ENCODE measurements at places on chromosomes 16 and 17.
A peak's percentile ranks its signal among the peaks of the same experiment; 100 is the strongest.

GRCh38 chr16:58513874-58514273, 1.4 kb upstream of the SETD6 start:
- DNase-seq = no peak

GRCh38 chr16:2815299-2815771, 1.7 kb upstream of the PRSS21 start:
- no peak for DNase-seq

- DNase-seq = no peak
Observed at GRCh38 chr17:10683853-10684252, 13.5 kb downstream of the SCO1 start.

- no peak for DNase-seq
Observed at GRCh38 chr16:5605404-5605803, 507.8 kb upstream of the EEF2KMT start.

DNA sequence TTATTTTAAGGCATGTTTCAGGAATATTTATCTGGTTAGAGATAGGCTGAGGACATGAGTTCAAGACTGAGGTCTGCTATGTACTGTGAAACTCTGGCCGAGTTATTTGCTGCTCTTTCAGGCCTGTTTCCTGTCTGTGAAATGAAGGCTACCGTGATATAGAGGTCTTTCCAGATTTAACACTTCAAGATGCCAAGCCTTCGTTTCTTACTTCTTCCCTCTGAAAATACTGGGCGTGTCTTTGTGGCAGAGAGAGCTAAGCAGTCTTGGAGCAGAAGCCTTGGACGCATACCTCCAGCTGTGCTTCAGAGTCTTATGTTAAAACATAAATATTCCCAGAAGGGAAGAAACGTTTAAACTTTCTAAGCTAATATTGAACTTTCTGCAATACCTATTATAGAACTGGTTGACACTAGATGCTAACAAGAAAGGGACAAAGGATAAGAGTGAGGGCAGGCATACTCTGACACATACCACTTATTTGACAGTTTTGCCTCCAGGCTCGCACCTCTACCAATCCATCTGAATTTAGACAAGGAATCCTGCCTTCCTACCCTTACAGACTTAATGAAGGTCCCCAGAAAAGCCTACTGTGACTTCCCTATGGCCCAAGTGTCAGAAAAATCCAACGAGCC, 17.5 kb downstream of the WIPI1 start:
- no peak for DNase-seq

- no peak for DNase-seq
Observed at GRCh38 chr16:48608452-48608851, 1.5 kb downstream of the N4BP1 start.

GRCh38 chr17:57084361-57084801, 665 bp upstream of the AKAP1 start:
- DNase-seq = no peak

- no peak for DNase-seq
Observed at GRCh38 chr16:52494621-52495020, 52.3 kb downstream of the TOX3 start.

DNA sequence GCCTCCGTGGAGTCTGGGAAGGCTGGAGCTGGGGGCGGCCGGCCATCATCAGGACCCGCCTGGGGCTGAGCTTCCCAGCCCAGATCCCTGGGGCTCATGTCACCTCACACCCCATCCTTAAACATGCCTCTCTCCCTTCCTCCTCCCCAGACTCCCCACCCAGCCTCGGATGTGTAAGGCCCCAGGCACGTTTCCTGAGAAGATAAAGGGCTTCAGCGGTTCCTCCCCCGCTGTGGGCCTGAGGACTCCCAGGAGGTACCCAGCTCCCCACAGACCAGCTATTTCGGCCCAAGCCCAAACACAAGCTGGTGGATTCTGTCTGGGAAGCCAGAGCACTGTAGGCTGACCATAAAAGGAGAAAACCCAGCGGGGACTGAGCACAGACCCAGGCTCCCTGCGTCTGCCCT, 49.2 kb downstream of the MYH11 start:
- DNase-seq = no peak

DNA sequence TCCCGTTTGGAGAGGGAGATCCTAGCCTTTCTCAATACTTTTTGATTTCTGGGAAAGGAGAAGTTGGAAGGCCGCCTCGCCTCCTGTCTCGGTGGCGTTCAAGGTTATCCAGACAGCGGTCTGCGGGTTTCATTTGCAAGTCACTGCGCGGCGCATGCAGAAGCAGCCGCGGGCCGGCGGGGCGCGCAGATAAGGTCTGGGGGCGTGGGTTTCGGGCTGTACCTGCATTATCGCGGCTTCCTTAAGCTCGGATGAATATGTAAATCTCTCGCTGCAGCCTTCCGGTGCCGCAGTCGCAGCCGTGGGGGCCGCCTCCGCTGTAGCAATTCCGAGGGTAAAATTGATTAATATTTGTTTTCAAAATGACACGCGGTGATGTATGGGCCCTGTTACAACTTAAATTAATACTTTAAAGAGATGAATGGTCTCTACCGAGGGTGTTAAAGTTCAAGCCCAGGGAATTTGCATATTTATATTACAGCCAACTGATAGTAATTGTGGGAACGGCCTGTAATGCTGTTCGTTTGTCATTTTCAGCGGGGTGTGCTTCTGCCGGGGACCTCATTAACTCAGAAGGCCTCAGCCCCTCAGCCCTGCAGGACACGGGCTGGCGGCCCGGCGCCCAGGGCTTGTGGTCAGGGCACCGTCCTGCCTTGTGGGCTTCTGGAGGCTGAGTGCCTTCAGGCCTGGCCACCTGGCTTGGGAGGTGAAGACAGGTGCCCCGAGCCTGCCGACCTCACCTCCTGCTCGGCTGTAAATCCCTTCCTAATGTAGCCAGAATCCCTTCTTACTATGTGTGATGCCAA, 99.4 kb downstream of the CYLD start:
- peak; percentile 6 for DNase-seq

- no peak for DNase-seq
Observed at GRCh38 chr17:61444075-61444474, 8.1 kb upstream of the TBX4 start.

GRCh38 chr16:74280448-74280847, 16.2 kb upstream of the PSMD7 start:
- no peak for DNase-seq

DNA sequence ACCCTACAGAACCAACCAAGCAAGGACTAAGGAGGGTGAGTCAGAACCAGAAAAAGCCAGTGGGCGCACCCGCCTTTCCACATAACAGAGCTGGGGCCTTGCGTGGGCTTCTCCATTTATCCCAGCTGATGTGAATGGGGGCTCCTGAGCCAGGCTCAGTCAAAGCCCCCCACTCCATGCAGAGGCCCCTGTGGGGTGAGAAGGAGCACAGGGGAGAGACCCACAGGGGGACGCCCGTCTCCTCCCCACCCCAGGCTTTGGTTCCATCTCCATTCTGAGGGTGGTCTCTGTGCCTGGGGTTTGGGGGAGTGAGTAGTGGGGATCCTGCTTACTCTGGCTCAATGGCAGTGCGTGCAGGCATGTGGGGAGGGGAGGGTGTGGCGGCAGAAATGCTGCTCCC, 210.1 kb upstream of the TNRC6C start:
- no peak for DNase-seq

DNA sequence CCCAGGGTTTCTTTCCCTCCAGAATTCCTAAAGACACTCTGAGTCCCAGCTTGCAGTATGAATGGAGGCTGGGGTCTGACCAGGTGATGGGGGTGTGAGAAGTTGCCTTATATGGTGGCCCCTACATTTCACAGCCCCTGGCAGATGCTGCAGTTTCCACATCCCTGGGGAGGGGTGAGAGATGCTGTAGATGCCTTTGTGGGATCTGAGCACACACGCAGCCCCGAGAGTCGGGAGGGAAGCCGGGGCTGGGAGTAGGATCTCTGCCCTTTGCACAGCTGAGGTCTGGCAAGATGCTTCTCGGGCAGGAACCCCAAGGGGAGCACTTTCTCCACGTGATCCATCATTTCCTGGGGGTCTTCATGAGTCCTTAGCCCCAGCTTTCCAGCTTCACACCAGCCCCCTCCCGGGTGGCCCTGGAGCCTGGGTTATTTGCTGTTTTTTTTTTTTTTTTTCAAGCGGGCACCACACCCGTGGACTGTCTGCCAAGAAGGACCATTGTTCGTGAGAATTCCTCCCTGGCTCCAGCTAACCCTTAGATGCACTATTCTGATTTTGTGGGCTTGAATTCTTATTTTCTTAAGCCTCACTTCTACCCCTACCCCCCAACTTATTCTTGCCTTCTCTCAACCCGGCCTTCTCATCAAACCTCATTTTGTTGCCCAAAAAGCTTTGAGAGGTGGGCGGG, 50.6 kb downstream of the NTN1 start:
- DNase-seq = no peak

- DNase-seq = peak; percentile 85
Observed at GRCh38 chr16:1959269-1960039, at the start of gene NDUFB10. Gene NDUFB10, plus strand, starts transcription at chr16:1959538. Its CDS starts 87 bp downstream, at chr16:1959625.
